ENCODE measurements at places on chromosomes 3 and 15.
A peak's percentile ranks its signal among the peaks of the same experiment; 100 is the strongest.

DNA sequence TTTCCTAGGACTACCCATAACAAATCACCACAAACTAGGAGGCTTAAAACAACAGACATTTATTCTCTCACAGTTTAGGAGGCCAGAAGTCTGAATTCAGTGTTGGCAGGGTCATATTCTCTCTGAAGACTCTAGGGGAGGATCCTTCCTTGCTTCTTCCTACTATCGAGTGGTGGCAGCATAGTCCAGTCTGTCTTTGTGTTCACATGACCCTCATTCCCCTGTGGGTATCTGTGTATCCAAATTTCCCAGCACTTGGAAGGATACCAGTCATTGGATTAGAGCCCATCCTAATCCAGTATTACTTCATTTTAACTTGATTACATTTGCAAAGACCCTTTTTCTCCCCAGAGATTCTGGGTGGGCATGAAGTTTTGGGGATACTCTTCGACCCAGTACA lies 63.8 kb downstream of the GMPS start:
- no peak for DNase-seq

- no peak for DNase-seq
These were observed 48.3 kb downstream of the GREM1 start for GRCh38 chr15:32766101-32766500.

GRCh38 chr3:13062647-13063046 lies 10.6 kb downstream of the IQSEC1 start:
- no peak for DNase-seq

DNA sequence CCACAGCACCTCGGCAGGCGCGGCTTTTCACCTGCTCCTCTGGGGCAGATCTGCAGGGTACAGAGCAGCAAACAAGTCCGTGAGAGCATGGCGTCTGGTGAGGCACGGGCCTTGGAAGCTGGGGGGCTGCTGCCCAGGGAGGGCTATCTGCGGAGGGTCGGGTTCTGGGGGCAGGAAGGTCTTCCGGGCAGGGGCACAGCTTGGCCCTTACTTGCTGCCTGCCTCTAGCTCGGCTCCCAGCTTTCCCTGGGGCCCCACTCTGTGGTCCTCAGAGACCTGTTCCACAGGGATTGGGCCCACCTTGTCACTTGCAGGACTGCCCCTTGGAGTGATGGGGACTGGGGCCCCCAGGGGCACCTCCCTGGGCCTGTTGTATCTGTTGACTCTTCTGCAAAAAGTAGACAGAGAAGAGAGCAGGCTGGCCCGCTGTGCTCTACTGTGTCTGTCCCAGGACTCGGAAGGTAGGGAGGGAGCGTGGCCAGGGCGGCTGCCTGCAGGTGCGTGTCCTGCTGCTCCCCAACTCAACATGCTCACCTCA lies 84.1 kb downstream of the TBC1D2B start:
- DNase-seq = no peak

- peak; percentile 48 for DNase-seq
These were observed 498.1 kb upstream of the TPRG1 start for GRCh38 chr3:188673646-188674186.

DNA sequence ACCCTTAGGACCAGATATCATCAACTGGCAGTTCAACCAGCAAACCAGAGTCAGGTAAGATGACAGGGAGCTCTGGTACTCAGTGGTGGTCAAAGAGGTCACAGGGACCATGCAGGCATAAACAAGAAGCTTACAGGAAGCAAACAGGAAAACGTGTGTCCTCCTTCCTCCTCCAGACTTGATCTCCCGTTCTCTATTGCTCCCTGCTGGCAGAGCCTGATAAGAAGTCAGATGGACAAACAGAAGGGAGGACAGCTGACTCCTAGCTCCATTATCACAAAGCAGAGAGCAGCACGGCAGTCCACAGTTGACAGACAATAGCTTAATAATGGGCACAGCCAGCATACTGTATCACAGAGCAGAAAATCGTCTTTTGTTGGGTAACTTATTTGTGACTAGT lies 156.5 kb upstream of the SLC2A2 start:
- DNase-seq = peak; percentile 8

GRCh38 chr3:94225148-94225865 lies 162.4 kb downstream of the NSUN3 start:
- no peak for DNase-seq
